ENCODE measurements at places on chromosomes 11 and 22.

- no peak for DNase-seq
Observed at GRCh38 chr11:1421291-1421690, 31.6 kb downstream of the BRSK2 start.

DNA sequence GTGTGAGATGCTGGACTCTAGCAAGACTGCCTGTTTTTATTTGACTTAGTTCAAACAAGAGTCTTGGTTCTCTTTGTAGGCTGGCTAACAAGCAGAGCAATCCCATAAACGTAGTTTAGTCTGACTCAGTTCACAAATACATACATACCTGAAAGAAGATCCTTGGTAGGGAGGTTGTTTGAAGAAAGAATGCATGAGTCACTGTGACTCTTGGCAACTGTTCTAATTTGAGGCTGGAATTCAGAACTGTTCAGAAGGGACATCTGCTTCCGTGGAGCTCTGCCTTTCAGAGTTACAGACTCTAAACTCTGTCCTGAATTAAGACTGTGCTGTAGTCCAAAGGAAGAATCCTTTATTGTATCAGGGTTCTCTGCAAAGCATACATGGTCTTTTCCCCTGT, 32.2 kb downstream of the C2CD3 start:
- no peak for DNase-seq

DNA sequence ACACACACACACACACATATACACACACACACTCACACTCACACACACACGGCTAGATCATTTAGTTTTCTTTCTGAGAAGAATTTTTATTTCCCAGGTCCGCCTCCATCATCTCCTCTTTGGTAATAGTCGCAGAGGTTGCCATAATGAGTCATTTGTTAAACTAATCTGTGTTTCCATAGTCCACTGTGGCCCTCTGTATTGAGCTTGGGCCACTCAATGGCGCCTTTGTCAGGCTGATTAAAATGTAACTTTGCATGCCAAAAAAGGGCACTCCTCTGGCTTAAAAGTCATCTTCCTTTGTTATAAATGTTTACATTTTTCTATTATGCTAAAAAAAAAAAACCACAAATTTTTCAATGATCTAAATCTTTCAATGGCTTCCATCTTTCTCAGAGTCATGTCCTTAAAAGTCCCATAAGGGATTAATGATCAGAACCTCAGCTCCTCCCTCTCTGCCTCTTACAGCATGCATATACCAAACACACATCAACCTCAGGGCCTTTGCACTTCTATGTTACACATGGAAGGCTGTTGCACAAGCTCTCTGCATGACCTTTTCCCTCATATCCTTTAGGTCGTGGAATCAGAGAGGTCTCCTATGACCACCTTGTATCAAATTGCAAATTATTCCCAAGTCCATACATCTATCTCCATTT, 35.3 kb downstream of the EHF start:
- DNase-seq = no peak

- DNase-seq = no peak
Observed at GRCh38 chr11:93783765-93784144, 327 bp upstream of the MED17 start.
